ENCODE measurements at places on chromosomes 11 and 22. TPM values are rescaled to one million over a fixed set of nuclear protein-coding genes. Genes with fewer than 3 reads are reported as not detected.

- peaks cover 32% of the 10 kb centered on the region for H3K27me3 ChIP-seq
- H3K36me3 ChIP-seq: no peaks in the 10 kb centered on the region
- H3K27ac ChIP-seq: no peak overlapping the region
- H3K4me3 ChIP-seq: no peak overlapping the region
- DNase-seq: no peak
- H3K4me1 ChIP-seq: peaks cover 15% of the 10 kb centered on the region
Observed at GRCh38 chr11:75656044-75656727, 12.7 kb downstream of the MAP6 start.

GRCh38 chr11:76700177-76701100, 29.9 kb upstream of the LRRC32 start:
- DNase-seq: no peak
- H3K27ac ChIP-seq: no peak overlapping the region
- H3K4me3 ChIP-seq: no peak overlapping the region
- peaks cover 11% of the 10 kb centered on the region for H3K27me3 ChIP-seq
- no peaks in the 10 kb centered on the region for H3K36me3 ChIP-seq
- peaks cover 6% of the 10 kb centered on the region for H3K4me1 ChIP-seq

GRCh38 chr11:12156301-12157140, 46.1 kb downstream of the MICAL2 start:
- H3K36me3 ChIP-seq: peaks cover 55% of the 10 kb centered on the region
- no peaks in the 10 kb centered on the region for H3K27me3 ChIP-seq
- H3K4me3 ChIP-seq: peak overlapping the region; percentile 48

GRCh38 chr22:41491374-41492100, 22.6 kb downstream of the ACO2 start:
- no peaks in the 10 kb centered on the region for H3K27me3 ChIP-seq
- H3K4me3 ChIP-seq: no peak overlapping the region
- no peak for DNase-seq
- no peak overlapping the region for H3K27ac ChIP-seq
- H3K4me1 ChIP-seq: no peaks in the 10 kb centered on the region

GRCh38 chr22:31044262-31044861, 36.8 kb upstream of the SMTN start:
- DNase-seq: no peak
- no peaks in the 10 kb centered on the region for H3K36me3 ChIP-seq
- no peaks in the 10 kb centered on the region for H3K27me3 ChIP-seq
- no peak overlapping the region for H3K27ac ChIP-seq
- no peak overlapping the region for H3K4me3 ChIP-seq

- no peak overlapping the region for H3K27ac ChIP-seq
- no peaks in the 10 kb centered on the region for H3K27me3 ChIP-seq
- no peaks in the 10 kb centered on the region for H3K4me1 ChIP-seq
- H3K36me3 ChIP-seq: no peaks in the 10 kb centered on the region
- no peak for DNase-seq
- no peak overlapping the region for H3K4me3 ChIP-seq
Observed at GRCh38 chr11:21396342-21397008, 727.1 kb downstream of the NELL1 start.

DNA sequence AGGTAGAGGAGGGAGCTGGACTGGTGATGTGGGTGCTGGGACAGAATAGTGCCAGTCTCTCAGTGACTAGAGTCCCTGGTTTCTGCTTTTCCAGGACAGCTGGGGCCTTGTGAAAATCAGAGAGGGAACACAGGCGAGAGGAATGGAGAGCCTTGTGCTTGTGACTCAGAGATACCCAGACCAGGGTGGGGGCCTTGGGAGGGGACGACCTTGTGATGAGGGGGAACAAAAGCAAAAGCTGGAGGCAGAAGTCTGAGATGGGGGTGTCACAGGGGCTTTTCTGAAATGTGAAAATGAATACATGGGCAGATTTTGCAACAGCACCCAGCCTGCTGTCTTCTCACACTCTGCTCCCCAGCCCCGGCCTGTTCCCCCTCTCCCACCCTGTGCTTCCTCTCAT, 3.4 kb upstream of the NR1H3 start:
- H3K27ac ChIP-seq: peak overlapping the region; percentile 63
- peaks cover 2% of the 10 kb centered on the region for H3K36me3 ChIP-seq
- DNase-seq: no peak
- H3K4me3 ChIP-seq: no peak overlapping the region
- no peaks in the 10 kb centered on the region for H3K27me3 ChIP-seq

GRCh38 chr11:18277565-18278271, 11.7 kb downstream of the SAA1 start:
- H3K4me3 ChIP-seq: no peak overlapping the region

DNA sequence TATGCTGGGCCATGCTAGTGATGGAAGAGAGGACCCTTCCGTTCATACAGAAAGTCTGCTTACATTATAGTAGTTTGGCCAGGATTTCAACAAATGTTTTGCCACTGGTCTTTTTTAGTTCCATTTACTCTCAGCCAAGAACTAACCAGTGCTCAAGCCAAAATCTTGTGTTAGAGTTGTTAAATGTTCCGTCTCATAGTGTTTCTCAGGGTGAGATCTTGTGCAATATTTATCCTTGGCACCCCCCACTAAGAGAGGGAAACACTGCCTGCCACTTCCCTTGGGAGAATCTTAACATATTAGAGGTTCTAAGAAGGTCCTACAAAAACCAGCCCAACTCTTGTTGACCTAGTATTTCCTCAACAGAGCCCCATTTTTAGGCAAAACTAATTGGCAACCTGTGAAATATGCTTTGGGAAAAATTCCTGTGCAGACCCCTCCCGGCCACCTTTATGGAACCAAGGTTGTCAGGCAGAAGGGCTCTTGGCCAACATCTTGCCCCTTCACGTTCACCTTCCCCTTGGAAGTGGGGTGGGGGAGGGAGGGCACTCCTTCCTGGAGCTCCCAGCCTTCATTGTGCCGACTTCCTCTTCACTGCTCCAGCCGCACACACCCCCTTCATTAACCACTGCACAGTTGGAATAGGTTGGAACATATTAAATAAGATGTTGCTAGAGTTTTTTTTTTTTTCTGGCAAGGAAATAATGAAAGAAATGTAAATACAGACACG, 173.2 kb upstream of the SORL1-AS1 start:
- H3K4me3 ChIP-seq: no peak overlapping the region
- no peak overlapping the region for H3K27ac ChIP-seq
- no peaks in the 10 kb centered on the region for H3K27me3 ChIP-seq
- DNase-seq: no peak

DNA sequence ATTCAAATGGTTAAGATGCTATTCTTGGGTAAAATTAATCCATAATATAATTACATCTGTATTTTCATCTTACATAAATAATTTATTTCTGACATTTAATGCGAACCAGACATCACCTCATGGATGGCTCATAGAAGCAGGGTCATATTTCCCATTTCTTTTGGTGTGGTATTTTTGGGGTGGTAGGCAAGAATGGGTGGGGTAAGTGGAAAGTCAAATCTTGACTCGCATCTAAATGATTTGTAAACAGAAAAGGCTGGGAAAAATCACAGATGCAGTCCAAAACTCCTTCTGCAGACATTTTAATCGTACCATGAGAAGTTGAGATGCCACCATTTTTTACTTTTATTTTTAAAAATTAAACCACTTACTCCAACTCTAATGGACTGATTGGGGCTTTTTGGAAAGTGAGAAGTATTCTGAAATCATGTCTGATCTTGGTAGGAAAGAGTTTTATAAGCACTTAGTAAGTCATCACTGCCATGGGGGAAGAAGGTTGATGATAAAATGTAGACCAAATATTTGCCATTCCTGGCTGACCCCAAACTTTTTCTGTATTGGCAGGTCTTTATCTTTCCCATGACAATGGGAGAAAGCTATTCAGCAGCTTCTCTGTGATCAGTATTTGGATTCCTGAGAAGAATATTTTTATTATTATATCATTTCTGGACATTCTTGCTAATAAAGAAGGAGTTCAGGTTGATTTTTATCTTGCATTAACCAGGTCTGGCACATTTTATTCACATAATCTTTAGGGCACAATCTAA, 47.2 kb upstream of the BLID start:
- no peaks in the 10 kb centered on the region for H3K36me3 ChIP-seq
- H3K27me3 ChIP-seq: peaks cover 2% of the 10 kb centered on the region
- DNase-seq: no peak
- no peak overlapping the region for H3K27ac ChIP-seq

- no peak for DNase-seq
- H3K36me3 ChIP-seq: no peaks in the 10 kb centered on the region
- no peaks in the 10 kb centered on the region for H3K4me1 ChIP-seq
- no peak overlapping the region for H3K4me3 ChIP-seq
Observed at GRCh38 chr22:45650721-45651120, 20.9 kb upstream of the ATXN10 start.

DNA sequence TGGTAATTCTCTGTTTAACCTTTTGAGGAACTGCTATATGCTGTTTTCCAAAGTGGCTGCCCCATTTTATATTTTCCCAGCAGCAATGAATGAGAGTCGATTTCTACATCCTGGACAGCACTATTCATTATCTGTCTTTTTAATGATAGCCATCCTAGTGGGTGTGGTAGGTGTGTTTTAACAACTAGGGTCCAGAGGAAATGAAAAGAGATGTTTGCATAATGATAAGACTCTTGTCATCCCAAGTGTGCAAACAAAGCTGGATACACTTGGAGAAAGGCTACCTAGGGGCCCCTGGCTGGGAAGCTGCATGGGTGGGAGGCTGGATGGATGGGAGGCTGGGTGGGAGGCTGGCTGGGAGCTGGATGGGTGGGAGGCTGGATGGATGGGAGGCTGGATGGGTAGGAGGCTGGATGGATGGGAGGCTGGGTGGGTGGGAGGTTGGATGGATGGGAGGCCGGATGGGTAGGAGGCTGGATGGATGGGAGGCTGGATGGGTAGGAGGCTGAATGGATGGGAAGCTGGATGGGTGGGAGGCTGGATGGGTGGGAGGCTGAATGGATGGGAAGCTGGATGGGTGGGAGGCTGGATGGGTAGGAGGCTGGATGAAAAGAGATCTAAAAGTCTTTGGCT, 158.0 kb downstream of the DSCAML1 start:
- DNase-seq: no peak
- no peaks in the 10 kb centered on the region for H3K4me1 ChIP-seq
- H3K36me3 ChIP-seq: no peaks in the 10 kb centered on the region
- no peaks in the 10 kb centered on the region for H3K27me3 ChIP-seq

KRTAP5-1 gene
- not detected for total RNA-seq

ALX4 gene
- total RNA-seq: not detected

CASP5 gene
- total RNA-seq: not detected

Measured in activated T-helper 1 cell treated with anti-CD3 and anti-CD28 coated beads, Interleukin-12 subunit alpha, Interleukin-12 subunit beta, Interleukin-2, Interleukin-4 antibody, amounts not matched to agents 30 ng/mL and 10 ng/mL and 1 ng/mL, durations not matched to agents 14 hours and 24 hours and 36 hours (primary cell).